NCI-H460 (cell line): ENCODE measurements at places on chromosomes 3 and 15.
A peak's percentile ranks its signal among the peaks of the same experiment; 100 is the strongest.

- no peak for DNase-seq
These were observed 46.2 kb downstream of the RGMA start for GRCh38 chr15:93042691-93043378.

- DNase-seq = no peak
These were observed 247.5 kb upstream of the LRIG1 start for GRCh38 chr3:66748175-66748876.

DNA sequence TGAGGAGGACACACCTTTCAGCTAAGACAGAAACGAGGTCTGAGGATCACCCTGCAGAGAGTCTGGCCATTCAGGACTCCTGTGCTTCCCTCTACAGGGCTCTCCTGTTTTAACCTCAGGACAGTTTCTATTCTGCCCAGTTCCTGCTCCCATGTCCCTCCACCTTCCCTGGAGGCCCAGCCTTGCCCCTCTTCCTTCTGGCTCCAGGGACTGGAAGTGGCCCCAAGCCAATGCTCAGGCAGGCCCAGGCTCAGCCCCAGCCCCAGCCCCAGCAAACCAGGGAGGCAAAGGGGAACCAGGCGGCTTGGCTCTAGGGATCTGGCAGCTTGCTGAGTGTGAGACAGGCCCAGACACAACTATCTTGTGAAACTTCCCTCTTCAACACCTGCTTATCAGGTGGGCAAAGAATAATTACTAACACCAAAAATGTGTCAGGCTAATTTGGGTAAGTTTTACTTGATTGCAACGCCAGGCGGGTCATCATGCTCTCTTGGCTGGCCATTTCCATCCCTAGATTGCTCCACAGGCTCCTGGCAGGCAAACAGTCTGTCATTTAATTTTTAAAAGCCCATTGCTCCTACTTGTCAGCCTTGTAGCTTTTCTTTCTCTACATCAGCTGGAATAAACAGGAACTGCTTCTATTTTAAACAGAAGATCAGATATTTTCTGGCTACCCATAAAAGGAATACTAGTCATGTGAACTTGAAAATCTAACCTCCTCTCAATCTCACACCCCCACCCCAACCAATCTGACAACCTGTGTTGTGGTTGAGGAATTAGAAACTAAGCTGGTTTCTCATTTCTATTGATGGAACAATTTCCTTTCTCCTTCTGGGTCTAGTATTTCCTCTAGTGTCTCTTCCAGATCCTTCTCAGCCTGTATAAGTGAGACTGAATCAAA, 33.5 kb downstream of the UPK1B start:
- no peak for DNase-seq

- DNase-seq = no peak
These were observed 64.3 kb upstream of the LEKR1 start for GRCh38 chr3:156761713-156762451.

DNA sequence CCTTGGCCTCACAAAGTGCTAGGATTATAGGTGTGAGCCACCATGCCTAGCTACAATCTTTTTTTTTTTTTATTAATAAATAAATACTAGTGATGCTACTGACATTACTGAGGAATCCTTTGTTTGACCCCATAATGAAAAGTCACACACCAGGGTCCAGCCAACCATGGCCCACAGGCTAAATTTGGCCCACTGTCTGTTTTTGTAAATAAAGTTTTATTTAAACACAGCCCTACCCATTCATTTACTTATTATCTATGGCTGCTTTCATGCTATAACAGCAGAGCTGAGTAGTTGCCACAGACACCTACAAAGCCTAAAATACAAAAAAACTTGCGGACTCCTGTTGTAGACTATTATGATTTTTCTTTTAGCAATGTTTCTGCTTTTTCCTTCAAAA, 7.4 kb downstream of the INTS14 start:
- DNase-seq = no peak

- peak; percentile 75 for DNase-seq
These were observed at the start of gene NCKIPSD for GRCh38 chr3:48685603-48686511. Gene NCKIPSD (minus strand): TSS chr3:48685915. CDS start chr3:48685807, 108 bp downstream.

- DNase-seq = no peak
These were observed 38.8 kb downstream of the LMCD1 start for GRCh38 chr3:8540456-8540855.

GRCh38 chr3:135966271-135966961, 888 bp downstream of the PPP2R3A start:
- DNase-seq = peak; percentile 23

- no peak for DNase-seq
These were observed 95.1 kb downstream of the RPL39L start for GRCh38 chr3:187044206-187044605.

DNA sequence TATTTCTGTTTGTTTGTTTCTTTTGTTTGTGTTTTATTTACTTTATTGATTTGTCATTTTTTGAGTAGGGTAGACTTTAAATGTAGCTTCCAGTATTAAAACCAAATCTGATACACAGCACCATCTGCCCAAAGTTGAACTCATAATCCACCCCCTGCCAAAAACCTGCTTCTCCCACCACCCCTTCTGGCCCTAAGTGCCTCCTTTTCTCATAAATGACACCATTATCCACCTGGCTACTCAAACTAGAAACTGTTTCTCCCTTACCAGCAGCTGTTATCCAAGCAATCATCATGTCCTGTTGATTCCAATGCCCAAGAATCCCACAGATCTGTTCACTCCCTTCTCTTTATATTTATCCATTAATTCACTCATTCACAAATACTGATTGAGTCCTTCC, 21.8 kb upstream of the PTX3 start:
- no peak for DNase-seq

DNA sequence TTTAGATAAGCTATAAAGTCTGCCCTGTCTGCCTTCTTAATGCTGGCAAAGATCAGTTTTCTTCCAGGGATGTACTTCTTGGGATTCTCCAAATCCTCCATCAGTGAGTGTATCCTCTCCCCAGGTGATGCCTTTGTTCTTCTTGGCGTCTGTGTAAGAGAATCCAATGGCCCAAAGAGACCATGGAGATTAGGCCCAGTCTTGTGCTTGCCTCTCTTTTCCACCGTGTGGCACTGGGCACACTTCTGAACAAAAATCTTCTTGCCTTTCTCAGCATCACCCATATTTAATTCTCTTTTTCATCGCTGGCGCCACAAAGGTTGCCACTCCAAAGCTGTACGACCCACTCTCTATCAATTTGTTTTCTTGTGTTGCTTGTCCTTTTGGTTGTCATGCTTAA, 32.2 kb upstream of the TAMM41 start:
- DNase-seq = no peak

- no peak for DNase-seq
These were observed 3.1 kb downstream of the MYRIP start for GRCh38 chr3:39812537-39812936.

DNA sequence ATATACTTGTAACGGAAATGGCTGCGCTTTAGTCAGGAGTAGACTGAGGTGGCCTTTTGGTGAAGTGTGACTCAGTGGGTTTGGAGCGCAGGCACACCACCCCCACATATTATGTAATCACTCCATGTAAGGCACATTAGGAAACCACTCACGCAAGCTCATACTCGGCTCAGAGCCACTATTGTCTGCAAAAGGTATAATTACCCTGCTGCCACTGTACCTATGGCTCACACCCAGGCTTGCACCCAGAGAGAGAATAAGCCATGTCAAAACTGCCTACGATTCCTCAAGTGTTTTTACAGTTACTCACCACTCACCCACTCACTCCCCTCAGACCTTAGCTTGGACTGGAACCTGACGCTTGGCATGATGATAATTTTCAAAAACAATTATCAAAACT, 611.9 kb upstream of the CCDC54 start:
- DNase-seq = no peak

- DNase-seq = no peak
These were observed 42.1 kb downstream of the MINAR1 start for GRCh38 chr15:79474252-79474651.

- peak; percentile 49 for DNase-seq
These were observed 93.2 kb upstream of the LRIG1 start for GRCh38 chr3:66593978-66594377.

DNA sequence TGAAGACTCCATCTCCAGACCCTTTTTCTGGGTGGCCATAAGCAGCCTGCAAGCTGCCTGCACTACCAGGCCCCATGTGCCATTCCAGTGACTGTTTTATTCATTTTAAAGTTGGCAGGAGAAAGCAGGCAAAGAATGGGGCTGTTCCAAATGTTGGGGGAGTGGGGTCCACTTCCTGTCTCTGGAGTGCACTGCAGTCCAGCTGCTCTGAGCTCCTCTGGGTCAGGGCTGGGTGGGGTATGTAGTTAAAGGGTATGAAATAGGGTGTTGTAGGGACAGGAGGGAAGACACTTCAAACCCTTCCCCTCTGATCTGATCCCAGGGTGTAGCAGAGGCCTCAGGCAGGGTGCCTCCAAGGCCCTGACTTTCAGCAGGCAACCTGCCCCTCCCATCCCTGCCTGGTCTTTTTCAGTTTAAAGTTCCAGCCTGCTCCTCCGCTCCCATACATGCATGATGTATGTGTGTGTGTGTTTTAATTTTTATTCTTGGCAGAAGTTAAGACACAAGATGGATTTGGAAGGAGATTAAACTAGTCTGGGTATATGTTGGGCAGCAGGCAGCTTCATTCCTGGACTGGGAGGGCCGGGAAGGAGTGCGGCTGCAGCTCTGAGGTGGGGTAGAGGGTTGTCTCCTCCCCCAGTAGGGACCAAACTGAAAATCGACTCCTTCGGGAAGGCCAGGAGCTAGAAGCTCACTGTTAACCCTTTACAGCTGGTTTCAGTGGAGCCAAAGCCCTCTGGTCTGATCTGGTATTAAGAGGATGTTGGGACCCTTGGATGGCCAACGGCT, 17.3 kb downstream of the BOC start:
- no peak for DNase-seq

DNA sequence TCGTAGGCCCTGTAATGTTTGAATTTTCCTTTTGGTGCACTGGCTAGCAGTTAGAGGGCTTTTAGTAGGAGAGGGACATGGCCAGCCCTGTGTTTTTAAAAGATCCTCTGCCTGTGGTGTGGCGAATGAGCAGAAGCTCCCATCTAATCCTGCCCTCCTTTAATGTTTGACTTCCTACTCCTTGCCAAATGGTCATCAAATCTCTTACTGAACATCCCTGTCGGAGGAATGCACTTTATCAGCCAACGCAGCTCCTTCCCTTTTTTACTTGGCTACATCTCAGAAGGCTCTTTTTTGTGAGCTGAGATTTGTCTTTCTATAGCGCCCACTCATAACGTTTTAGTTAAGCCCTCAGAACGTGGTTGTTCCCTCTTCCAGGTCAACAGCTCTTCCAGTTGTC, 44.8 kb downstream of the MAP2K5 start:
- no peak for DNase-seq

DNA sequence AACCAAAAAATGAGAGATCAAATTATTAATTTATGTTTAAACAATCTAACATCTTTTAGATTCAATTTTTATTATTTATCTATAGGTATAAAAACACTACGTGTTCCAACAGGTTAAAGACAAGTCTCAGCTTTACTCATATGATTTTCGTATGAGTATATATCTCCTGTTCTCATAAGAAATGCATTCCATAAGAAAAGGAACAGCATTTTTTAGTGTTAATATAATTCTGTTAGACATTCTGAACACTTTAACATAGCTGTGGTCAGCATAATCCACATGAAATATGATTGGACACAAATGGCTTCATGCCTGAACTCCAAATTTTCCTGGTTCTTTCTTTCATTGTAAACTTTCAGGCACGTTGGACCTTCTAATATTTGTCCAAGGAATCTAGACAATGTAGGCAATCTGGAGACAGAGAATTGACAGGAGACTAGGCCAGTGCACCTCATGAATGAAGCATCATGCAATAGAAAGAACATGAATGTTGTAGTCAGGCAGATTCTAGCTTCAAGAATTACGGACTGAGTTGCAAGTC, 1122.0 kb upstream of the ALCAM start:
- DNase-seq = no peak

DNA sequence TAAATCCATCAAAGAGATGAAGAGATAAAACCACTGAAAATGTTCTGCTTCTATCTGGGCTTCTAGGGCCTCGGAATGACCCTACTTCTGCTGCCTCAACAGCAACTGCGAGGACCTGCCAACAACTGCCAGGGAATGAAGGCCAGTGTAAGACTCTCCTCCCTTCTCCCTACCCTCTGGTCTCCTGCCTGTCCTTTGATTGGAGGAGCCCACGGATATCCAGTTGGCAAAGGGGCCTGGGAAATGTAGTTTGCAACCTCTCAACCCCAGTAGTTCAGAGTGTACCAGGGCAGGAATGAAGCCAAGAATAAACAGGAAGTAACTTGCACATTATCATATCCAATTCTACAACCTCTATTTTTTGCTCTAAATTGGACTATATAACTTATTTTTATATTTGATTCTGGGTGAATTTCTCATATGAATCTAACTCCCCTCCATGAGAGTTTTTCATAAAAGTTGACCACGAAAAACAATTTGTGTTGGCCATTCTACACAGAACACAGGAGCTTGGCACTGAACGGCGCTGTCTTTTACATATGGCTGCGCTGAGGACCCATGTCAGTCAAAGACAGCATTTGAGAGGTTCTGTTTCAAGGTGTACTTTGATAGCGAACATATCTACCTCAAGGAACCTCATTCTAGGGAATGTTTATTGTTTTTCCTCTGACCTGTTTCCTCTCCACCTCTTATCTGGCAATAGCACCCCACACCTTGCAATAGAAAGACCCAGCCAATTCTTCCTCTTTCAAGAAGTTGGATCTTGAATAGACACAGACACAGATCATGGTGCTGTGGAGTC, 91.1 kb upstream of the RNF7 start:
- peak; percentile 40 for DNase-seq

- no peak for DNase-seq
These were observed 37.4 kb upstream of the CILP start for GRCh38 chr15:65248511-65249255.

DNA sequence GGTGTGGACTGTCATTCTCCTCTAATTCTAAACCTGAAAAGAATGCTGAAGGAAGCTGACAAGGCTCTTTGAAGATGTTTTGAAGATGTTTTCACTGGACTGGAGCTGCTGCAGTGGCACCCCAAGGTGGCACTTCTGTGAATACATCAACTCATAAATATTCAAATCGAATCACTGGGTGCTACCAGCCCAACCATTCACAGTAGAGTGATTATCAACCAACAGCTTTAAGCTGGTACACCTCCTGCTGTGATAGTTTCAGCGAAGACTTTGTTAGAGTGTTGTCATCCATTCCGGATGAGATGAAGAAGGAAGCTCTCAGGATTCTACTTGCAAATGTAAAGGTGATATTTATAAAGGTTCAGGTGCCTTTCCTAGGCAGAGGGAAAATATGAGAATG, 106.6 kb downstream of the LSAMP start:
- no peak for DNase-seq

- no peak for DNase-seq
These were observed 103.1 kb upstream of the TLE3 start for GRCh38 chr15:70200511-70201424.

GRCh38 chr3:149247929-149248691, 26.5 kb upstream of the CP start:
- DNase-seq = no peak

- no peak for DNase-seq
These were observed 156.0 kb downstream of the PDE8A start for GRCh38 chr15:85137489-85138168.

DNA sequence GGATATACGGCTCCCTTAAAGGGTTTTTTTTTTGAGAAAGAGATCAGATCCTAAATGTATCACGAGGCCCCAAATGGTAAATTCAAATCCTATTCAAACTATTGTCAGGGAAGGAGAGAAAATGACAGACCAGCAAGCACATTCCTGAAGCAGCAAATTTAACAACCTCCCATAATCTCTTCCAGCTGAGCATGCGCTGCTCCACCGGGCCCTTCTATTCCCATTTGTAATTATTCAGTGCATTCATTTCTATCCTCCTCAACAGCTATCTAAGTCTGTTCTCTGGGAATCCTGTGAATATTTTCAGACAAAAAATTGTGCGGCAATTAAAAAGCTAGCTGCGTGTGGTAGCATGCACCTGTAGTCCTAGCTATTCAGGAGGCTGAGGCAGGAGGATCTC, 43.2 kb downstream of the MAGI1 start:
- no peak for DNase-seq
